Vagina (tissue), 2 donors: ENCODE measurements at places on chromosomes 16 and 17. TPM values are rescaled to one million over a fixed set of nuclear protein-coding genes. Genes with fewer than 3 reads are reported as not detected.

RND2 gene
- total RNA-seq = 1.5 TPM

- DNase-seq = no peak
These were observed 63.2 kb downstream of the IQCK start for GRCh38 chr16:19781226-19781625.

GRCh38 chr17:2140683-2141082 is 85.8 kb downstream of the HIC1 start:
- DNase-seq = no peak

GRCh38 chr17:45383003-45383402 is 49.7 kb downstream of the ARHGAP27 start:
- DNase-seq = no peak

GRCh38 chr17:7932483-7932891 is 481 bp downstream of the CNTROB start:
- DNase-seq = no peak

- no peak for DNase-seq
These were observed 196.6 kb upstream of the SDK2 start for GRCh38 chr17:73840829-73841228.

- no peak for DNase-seq
These were observed 519 bp upstream of the NTN1 start for GRCh38 chr17:9020824-9021157.

CBLN1 gene
- total RNA-seq = not detected

CLEC19A gene
- not detected for total RNA-seq

GRCh38 chr17:50328363-50329325 is 17.3 kb upstream of the XYLT2 start:
- DNase-seq = no peak

GRCh38 chr17:58279016-58279711 is 1.6 kb downstream of the MPO start:
- no peak for DNase-seq

DNA sequence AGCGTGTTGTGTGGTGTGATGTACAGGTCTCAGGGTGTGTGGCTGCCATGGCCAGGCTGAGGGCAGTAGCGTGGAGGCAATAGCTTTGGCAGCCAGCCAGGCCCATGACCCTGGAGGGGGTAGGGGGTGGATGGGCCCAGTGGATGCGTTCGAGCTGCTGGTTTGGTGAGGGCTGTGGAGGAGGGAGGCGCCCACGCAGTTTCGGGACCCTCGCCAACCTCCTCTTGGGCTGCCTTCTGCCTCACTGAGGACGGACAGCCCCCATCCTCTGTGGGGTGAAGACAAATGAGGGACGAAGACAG is 238.6 kb upstream of the GSE1 start:
- DNase-seq = no peak

TMIGD1 gene
- not detected for total RNA-seq

GRCh38 chr16:10731790-10732189 is 11.9 kb upstream of the NUBP1 start:
- no peak for DNase-seq

DNA sequence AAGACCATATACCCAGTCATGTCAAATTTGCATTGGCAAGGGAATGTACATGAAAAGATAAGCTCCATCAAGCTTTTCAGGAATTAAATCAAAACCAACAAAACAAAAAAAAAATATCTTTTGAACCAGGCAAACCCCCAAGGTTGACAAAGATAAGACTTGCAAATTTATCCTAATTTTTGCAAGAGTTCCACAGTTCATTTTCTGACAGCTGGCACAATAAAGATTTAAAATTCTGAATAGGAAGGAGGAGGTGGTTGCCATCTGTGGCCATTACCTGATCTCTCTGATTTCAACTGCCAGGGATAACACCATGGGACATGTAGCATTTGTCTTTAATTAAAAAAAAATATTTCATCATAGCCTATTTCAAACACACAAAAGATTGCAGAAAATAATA is 135.9 kb upstream of the SHISA6 start:
- DNase-seq = no peak

NOXO1 gene
- 1.2 TPM for total RNA-seq
